ENCODE measurements at places on chromosomes 16 and 17. TPM values are rescaled to one million over a fixed set of nuclear protein-coding genes. Genes with fewer than 3 reads are reported as not detected.
A peak's percentile ranks its signal among the peaks of the same experiment; 100 is the strongest.

Gene GDPD1
- polyA plus RNA-seq, result 4.1 TPM

Gene DNAAF8
- not detected for polyA plus RNA-seq

Gene VPS25
- polyA plus RNA-seq, result 90.2 TPM

Gene ANKRD40CL
- polyA plus RNA-seq, result not detected

Gene MLYCD
- 4.5 TPM for polyA plus RNA-seq

GRCh38 chr17:29579866-29580771 lies 9.3 kb downstream of the GIT1 start:
- peaks cover 22% of the 10 kb centered on the region for H3K4me1 ChIP-seq
- peak; percentile 82 for DNase-seq
- peaks cover 13% of the 10 kb centered on the region for H3K36me3 ChIP-seq
- peak overlapping the region; percentile 55 for H3K27ac ChIP-seq

GRCh38 chr16:82587289-82587688 lies 39.5 kb upstream of the CDH13 start:
- no peak for DNase-seq
- H3K36me3 ChIP-seq, result no peaks in the 10 kb centered on the region
- no peak overlapping the region for H3K27ac ChIP-seq
- H3K4me1 ChIP-seq, result no peaks in the 10 kb centered on the region
- no peak overlapping the region for H3K4me3 ChIP-seq

- no peak overlapping the region for H3K27ac ChIP-seq
- no peak for DNase-seq
- no peaks in the 10 kb centered on the region for H3K4me1 ChIP-seq
- H3K27me3 ChIP-seq, result peaks cover 2% of the 10 kb centered on the region
These were observed 479.1 kb downstream of the SOX9 start for GRCh38 chr17:72599891-72600290.

GRCh38 chr17:64448665-64449512 lies at the start of gene MILR1:
Gene MILR1 (plus strand): TSS chr17:64449115. CDS start chr17:64449169, 54 bp downstream.
- no peak for DNase-seq
- no peaks in the 10 kb centered on the region for H3K36me3 ChIP-seq
- H3K27me3 ChIP-seq, result peaks cover 2% of the 10 kb centered on the region
- H3K27ac ChIP-seq, result peak within 1 kb of the TSS; percentile 55
- peaks cover 10% of the 10 kb centered on the region for H3K4me1 ChIP-seq

DNA sequence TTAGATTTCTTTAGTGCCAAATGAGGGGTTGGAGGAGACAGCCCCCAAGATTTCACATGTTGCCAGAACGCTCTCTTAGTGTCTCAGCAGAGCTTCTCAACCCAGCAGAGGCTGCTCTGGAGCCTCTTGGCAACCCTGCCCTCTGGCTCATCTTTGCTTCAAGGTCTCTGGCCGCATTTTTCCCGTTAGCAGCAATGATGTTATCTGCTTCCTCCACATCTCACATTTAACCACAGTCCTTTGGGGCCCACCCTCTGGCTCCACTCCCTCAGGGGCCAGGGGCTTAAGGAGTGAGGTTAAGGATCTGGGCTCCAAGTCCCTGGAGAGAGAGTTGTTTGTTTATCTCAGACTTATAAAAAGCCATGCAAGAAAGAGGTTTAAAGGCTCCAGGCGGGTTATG lies 3.3 kb upstream of the XYLT1 start:
- H3K36me3 ChIP-seq, result peaks cover 3% of the 10 kb centered on the region
- peaks cover 50% of the 10 kb centered on the region for H3K4me1 ChIP-seq
- DNase-seq, result no peak
- H3K27me3 ChIP-seq, result peaks cover 8% of the 10 kb centered on the region

- no peaks in the 10 kb centered on the region for H3K36me3 ChIP-seq
- H3K4me1 ChIP-seq, result peaks cover 32% of the 10 kb centered on the region
- no peak for DNase-seq
- no peak overlapping the region for H3K4me3 ChIP-seq
These were observed 2.6 kb downstream of the CD300LB start for GRCh38 chr17:74528491-74529199.

GRCh38 chr17:39325528-39326240 lies 75.7 kb downstream of the FBXL20 start:
- no peak overlapping the region for H3K27ac ChIP-seq
- H3K36me3 ChIP-seq, result no peaks in the 10 kb centered on the region
- no peaks in the 10 kb centered on the region for H3K27me3 ChIP-seq
- DNase-seq, result no peak
- no peak overlapping the region for H3K4me3 ChIP-seq

DNA sequence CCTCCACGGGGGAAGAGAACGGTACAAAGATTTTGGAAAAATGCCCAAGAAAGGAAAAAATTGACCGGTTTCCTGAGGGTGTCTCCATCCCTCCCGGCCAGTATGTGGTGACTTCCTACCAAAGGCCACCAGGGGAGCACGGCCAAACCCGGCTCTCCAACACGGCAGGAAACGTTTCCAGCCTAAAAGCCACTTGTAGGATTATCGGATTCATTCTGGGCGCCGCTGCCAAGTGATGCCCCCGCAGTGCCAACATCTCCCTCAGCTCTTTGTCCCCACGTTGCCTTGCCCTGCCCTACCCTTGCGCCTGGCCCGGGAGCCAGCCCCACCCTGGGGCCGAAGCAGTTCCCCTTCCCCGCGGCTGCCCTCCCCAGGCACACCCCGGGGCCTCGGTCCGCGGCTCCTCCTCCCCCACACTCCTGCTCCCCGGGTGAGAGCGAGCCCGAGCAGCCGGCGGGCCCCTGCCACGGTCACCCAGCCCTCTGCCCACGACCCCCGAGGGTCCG lies 688 bp downstream of the CRK start:
- peak overlapping the region; percentile 94 for H3K27ac ChIP-seq
- H3K36me3 ChIP-seq, result no peaks in the 10 kb centered on the region
- H3K4me1 ChIP-seq, result peaks cover 35% of the 10 kb centered on the region
- H3K4me3 ChIP-seq, result peak overlapping the region; percentile 86

GRCh38 chr16:88326611-88327485 lies 55.9 kb upstream of the ZNF469 start:
- H3K4me3 ChIP-seq, result no peak overlapping the region
- H3K27me3 ChIP-seq, result peaks cover 1% of the 10 kb centered on the region

- peak; percentile 36 for DNase-seq
- peak overlapping the region; percentile 95 for H3K4me3 ChIP-seq
- peak overlapping the region; percentile 99 for H3K27ac ChIP-seq
- peaks cover 26% of the 10 kb centered on the region for H3K27me3 ChIP-seq
- H3K4me1 ChIP-seq, result peaks cover 80% of the 10 kb centered on the region
These were observed 3.0 kb downstream of the RHBDF2 start for GRCh38 chr17:76497979-76498875.

DNA sequence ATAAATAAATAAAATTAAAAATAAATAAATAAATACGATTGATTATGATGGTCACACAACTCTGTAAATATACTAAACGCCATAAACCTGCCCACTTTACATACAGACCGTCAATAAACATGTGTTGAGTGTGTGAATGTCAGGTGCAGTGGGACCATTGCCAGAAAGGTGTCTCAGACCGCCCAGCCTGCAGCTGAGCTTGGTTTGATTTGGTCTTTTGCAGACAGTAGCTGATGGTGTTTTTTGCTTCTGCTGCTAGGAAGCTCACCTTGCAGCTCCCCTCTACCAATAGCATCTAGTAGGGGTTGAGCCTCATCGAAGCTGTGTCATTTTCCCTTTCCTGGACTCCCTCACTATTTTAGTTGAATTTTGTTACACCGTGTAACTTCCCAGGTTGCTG lies 23.5 kb downstream of the UBALD1 start:
- no peaks in the 10 kb centered on the region for H3K27me3 ChIP-seq
- H3K36me3 ChIP-seq, result no peaks in the 10 kb centered on the region
- no peak overlapping the region for H3K4me3 ChIP-seq
- H3K4me1 ChIP-seq, result no peaks in the 10 kb centered on the region
- DNase-seq, result no peak
- no peak overlapping the region for H3K27ac ChIP-seq

- peaks cover 41% of the 10 kb centered on the region for H3K4me1 ChIP-seq
- peak overlapping the region; percentile 99 for H3K4me3 ChIP-seq
- H3K36me3 ChIP-seq, result no peaks in the 10 kb centered on the region
These were observed 1.7 kb upstream of the LASP1 start for GRCh38 chr17:38867968-38868816.

- H3K4me3 ChIP-seq, result no peak overlapping the region
- peaks cover 66% of the 10 kb centered on the region for H3K4me1 ChIP-seq
- H3K36me3 ChIP-seq, result peaks cover 15% of the 10 kb centered on the region
These were observed 9.7 kb downstream of the PRR29 start for GRCh38 chr17:64007838-64008282.

DNA sequence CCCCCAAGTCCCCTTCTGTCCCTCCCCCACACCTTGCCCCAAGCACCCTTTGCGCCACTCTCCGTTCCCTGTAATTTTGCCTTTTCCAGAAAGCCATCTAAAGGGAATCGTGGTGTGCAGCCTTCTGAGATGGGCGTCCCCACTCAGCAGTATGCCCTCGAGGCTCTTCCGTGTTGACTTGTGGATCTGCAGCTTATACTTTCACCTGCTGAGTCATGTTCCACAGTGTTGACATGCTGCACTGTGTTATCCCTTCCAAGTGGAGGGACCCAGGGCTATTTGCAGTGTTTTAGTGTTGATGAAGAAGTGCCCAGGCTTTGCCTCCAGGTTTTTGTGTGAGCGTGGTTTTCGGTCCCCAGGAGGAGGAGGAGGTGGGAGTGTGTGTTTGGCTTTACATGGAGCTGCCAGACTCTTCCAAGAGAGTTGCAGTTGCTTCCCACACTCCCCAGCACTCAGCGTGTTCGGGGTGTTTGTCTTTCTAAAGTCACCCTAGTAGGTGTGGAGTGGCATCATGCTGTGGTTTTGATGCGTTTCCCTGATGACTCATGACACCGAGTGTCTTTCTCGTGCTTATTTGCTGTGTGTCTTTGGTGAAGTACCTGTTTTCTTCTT lies 32.1 kb upstream of the JPT2 start:
- H3K27me3 ChIP-seq, result no peaks in the 10 kb centered on the region
- peak overlapping the region; percentile 86 for H3K27ac ChIP-seq

GRCh38 chr16:30342751-30343490 lies 12.2 kb downstream of the CD2BP2 start:
- no peaks in the 10 kb centered on the region for H3K27me3 ChIP-seq
- no peak for DNase-seq
- H3K27ac ChIP-seq, result no peak overlapping the region
- H3K4me1 ChIP-seq, result no peaks in the 10 kb centered on the region
- H3K36me3 ChIP-seq, result no peaks in the 10 kb centered on the region
- H3K4me3 ChIP-seq, result no peak overlapping the region

GRCh38 chr16:8530752-8531384 lies 59.4 kb downstream of the TMEM114 start:
- DNase-seq, result no peak
- H3K36me3 ChIP-seq, result no peaks in the 10 kb centered on the region
- no peaks in the 10 kb centered on the region for H3K27me3 ChIP-seq
- H3K4me1 ChIP-seq, result no peaks in the 10 kb centered on the region

- no peaks in the 10 kb centered on the region for H3K4me1 ChIP-seq
- DNase-seq, result no peak
- H3K27ac ChIP-seq, result no peak overlapping the region
- no peaks in the 10 kb centered on the region for H3K36me3 ChIP-seq
These were observed 14.9 kb downstream of the TMEM114 start for GRCh38 chr16:8575399-8575798.

DNA sequence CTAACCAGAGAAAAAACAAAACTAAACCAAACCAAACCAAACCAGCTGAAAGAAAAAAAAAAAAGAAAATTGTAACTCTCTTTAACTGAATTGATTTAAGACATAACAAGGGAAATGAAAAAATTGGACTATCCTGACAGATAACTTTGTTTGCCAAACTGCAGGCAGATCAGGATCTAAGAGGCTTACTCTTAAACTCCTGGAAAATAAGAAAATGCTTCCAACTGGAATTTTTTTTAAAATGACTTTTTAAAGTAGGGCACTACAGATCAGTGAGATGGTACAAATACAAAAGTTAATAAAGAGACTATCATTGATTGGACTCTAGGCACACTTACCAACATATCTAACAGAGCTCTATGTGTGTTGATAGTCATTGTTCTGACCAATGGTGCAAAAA lies 125.5 kb upstream of the KCNJ16 start:
- no peaks in the 10 kb centered on the region for H3K4me1 ChIP-seq
- H3K4me3 ChIP-seq, result no peak overlapping the region
- no peaks in the 10 kb centered on the region for H3K36me3 ChIP-seq
- H3K27me3 ChIP-seq, result no peaks in the 10 kb centered on the region
- H3K27ac ChIP-seq, result no peak overlapping the region
- DNase-seq, result no peak

- H3K27ac ChIP-seq, result no peak overlapping the region
- no peak for DNase-seq
- no peak overlapping the region for H3K4me3 ChIP-seq
- no peaks in the 10 kb centered on the region for H3K4me1 ChIP-seq
- H3K27me3 ChIP-seq, result no peaks in the 10 kb centered on the region
These were observed 479.5 kb downstream of the TMEM114 start for GRCh38 chr16:8110572-8111514.

DNA sequence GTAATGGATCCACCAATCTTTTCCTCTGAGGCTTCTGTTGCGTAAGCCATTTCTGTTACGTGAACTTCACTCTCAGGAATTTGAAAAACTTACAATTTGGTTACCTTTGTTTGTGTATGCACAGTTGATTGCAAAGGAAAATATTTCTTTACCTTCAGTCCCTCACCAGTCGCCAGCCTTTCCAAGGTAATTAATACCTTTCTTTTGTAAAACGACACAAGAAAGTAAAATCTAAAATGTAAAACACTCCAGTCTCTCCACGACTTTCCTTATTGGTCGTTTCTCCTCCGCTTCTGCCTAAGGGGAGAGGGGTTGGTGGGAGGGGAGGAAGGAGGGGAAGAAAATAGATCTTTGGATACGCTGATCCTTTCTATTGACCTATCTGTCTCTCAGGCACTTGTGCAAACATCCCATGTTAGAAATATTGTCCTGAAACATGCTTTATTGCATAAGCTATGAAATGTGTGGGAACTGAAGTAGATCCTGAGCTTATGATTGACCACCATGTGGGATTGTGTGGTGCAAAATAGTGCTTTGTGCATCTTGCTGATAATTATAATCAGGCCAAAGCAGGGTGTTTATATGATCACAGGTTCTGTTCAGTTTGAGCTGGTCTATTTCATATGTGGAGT lies 32.4 kb upstream of the EFCAB13 start:
- H3K4me1 ChIP-seq, result no peaks in the 10 kb centered on the region
- no peaks in the 10 kb centered on the region for H3K36me3 ChIP-seq
- H3K27ac ChIP-seq, result no peak overlapping the region
- DNase-seq, result no peak

- no peaks in the 10 kb centered on the region for H3K4me1 ChIP-seq
- H3K36me3 ChIP-seq, result no peaks in the 10 kb centered on the region
- no peak overlapping the region for H3K4me3 ChIP-seq
- no peak for DNase-seq
These were observed 271.5 kb downstream of the PHKB start for GRCh38 chr16:47732523-47733111.

- DNase-seq, result no peak
- no peak overlapping the region for H3K4me3 ChIP-seq
- peak overlapping the region; percentile 12 for H3K27ac ChIP-seq
- peaks cover 3% of the 10 kb centered on the region for H3K27me3 ChIP-seq
- H3K4me1 ChIP-seq, result peaks cover 87% of the 10 kb centered on the region
- peaks cover 10% of the 10 kb centered on the region for H3K36me3 ChIP-seq
These were observed 13.6 kb downstream of the GNA13 start for GRCh38 chr17:65042946-65043345.
